ENCODE measurements at places on chromosomes 12 and 14.

GRCh38 chr12:6603095-6603567, 4.0 kb downstream of the CHD4 start:
- peak; percentile 30 for DNase-seq

- DNase-seq = no peak
Observed at GRCh38 chr12:66963901-66964300, 285.0 kb upstream of the GRIP1 start.

GRCh38 chr14:74965486-74966153, 10.2 kb upstream of the PGF start:
- DNase-seq = no peak

GRCh38 chr12:105445249-105445648, 114.8 kb downstream of the C12orf75 start:
- DNase-seq = no peak

DNA sequence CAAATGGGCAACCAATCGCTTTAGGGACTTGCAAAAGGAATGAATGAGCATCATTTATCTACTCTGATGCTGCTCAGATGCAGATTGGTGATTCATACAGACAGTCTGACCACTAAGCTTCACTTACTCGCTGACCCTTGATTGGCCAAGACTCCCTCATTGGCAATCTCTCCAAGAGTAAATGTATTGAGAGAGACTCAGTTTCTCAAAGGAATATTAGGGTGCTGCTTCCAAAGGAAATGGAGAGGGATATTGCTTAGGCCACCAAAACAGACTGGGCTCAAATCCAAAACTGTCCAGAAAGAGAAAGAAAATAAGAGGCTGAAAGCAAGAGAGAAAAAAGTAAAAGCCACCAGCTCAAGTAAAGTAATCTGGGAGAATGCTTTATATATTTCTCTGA, 785.2 kb downstream of the GALC start:
- no peak for DNase-seq

GRCh38 chr12:5227708-5228373, 184.2 kb downstream of the KCNA5 start:
- no peak for DNase-seq

GRCh38 chr12:59444932-59445331, 150.9 kb upstream of the SLC16A7 start:
- no peak for DNase-seq
